Stimulated activated CD8-positive, alpha-beta memory T cell treated with anti-CD3 and anti-CD28 coated beads, Interleukin-2, amount 100 ng/mL, for 1 hour (primary cell): ENCODE measurements at places on chromosomes 16 and 17.

GRCh38 chr16:79018650-79019429 is 581.7 kb downstream of the MAF start:
- DNase-seq = no peak

DNA sequence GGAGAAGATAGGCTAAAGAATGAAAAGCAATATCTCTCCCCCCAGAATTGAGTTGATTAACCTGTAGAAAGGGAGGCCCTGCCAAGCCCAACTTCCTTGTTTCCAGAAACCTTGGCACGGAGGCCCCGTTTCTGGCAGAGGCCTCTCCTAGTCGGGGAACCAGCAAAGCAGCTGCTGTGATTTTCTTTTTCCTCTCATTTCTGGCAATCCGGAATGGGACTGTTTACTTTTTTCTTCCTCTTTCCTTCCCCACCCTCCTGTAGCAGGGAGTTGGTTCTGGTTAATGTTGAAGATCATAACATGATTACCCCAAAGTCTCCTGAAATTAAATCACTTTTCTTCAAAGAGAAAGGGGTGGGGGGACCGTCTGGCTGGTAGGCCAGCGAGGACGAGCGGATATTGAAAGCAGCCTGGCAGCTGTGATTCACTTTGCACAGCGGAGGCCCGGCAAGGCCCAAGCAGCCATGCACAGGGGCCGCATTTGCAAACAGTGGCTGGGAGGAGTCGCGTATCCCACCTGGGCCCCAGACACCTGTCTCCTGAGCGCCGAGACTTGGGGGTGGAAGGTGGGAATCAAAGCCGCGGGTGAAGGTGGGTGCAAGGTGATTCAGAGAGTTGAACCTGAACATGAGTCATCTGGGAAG is 51.5 kb downstream of the NTN1 start:
- no peak for DNase-seq

DNA sequence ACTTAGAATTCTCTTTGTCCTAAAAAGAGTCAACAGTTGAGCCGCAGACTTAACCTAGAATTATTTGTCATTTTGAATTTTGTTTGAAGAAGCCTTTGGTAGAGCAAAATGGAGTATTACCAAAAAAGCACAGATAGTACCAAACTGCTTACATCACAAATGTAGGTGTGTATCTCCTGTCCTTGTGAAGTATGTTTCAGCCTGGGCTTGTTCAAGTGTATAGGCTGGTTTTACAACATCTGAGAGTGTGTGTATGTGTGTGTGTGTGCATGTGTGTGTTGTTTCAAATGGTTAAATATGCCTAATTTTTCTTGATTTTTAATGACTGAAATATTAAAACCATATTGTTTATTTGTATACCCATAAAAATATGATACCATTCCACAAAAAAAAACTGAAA is 188.7 kb upstream of the AXIN2 start:
- no peak for DNase-seq

DNA sequence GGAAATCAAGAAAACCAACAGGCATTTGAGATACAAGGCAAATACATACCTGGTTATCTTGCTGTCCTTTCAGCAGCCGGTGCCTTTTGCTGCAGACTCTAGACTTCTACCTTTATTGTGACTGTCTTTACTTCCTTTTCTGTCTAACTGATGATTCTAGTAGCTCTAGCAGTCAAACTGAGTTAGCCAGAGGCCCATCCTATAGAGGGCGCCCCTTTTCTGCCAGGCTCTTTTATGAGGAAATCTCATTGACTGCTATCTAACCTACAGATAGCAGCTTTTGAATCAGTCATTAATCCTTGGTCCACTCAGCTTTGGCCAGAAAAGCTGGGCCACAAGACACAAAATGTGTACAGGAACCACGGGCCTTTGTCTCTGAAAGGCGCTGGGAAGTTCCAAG is 87.5 kb upstream of the WSB1 start:
- DNase-seq = no peak

GRCh38 chr17:16215002-16215272 is 397 bp downstream of the NCOR1 start:
- no peak for DNase-seq

GRCh38 chr16:2190659-2191445 is 5.6 kb downstream of the CASKIN1 start:
- no peak for DNase-seq

DNA sequence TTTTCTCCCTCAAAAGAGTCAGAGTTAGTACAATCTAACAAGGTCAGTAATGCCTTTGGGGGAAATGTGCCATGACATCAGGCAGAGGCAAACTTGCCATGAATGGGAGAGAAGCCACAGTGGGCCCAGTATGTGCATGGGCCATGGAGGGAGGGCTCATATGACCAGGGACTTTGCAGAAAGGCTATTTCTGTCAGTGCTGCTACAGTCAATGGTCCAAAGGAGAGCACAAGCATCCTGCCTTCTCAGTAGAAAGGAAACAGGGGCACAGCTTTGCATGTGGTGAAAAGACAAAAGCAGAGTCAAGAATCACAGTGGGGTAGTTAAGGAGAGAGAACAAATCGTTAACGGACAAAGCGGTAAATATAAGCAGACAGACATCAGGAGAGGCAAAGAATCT is 11.2 kb upstream of the CORO6 start:
- no peak for DNase-seq

GRCh38 chr17:5272322-5272721 is 9.8 kb upstream of the RABEP1 start:
- DNase-seq = no peak

DNA sequence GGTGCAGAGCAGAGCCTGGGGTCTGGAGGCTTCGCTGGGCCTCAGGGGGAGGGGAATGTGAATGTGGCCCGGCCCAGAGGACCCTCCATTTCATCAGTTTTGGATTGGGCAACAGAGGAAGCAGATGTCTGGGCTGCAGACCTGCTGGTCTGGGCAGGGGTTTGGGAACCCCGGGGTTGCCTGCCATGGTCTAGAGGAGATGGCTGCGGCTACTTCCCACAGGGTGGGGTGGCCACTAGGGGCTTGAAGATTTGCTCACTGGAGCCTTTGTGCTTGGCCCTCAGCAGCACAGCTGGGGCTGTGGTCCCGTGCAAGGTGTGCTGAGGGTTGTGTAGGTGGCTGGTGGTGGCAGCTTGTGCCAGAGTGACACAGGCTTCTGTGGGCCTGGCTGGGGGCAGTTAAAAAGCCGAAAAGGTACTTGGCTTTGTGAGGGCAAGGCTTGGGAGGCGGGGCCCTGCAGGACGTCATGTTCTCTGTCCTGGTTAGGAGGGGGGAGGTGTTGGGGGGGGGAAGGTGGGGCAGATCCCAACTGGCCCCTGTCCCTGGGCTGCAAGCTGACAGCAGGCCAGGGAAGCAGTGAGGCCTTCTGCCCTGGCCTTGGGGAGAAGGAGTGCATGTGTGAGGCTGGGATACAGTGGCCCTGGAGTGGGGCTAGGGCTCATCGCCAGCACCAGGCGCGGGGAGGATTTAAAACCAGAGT is 98.0 kb downstream of the KPNA2 start:
- DNase-seq = no peak

DNA sequence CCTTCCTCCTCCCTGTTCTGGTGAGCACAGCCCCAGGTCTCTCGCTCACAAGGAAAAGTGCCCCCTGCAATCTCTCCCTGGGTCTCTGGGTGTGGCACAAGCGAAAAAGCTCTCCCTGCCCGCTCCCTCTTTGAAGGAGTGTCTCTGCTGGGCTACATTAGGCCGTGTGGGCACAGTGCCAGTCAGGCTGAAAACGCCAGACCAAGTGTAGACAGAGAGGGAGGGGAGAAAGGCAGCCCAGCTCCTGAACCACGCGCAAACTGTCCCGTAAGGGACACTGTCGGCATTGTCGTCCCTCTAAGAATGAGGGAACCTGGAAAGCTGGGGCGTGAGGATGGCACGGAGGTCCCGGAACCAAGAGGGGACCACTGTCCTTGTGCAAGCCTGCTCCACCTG is 3.9 kb downstream of the SMIM5 start:
- DNase-seq = no peak

DNA sequence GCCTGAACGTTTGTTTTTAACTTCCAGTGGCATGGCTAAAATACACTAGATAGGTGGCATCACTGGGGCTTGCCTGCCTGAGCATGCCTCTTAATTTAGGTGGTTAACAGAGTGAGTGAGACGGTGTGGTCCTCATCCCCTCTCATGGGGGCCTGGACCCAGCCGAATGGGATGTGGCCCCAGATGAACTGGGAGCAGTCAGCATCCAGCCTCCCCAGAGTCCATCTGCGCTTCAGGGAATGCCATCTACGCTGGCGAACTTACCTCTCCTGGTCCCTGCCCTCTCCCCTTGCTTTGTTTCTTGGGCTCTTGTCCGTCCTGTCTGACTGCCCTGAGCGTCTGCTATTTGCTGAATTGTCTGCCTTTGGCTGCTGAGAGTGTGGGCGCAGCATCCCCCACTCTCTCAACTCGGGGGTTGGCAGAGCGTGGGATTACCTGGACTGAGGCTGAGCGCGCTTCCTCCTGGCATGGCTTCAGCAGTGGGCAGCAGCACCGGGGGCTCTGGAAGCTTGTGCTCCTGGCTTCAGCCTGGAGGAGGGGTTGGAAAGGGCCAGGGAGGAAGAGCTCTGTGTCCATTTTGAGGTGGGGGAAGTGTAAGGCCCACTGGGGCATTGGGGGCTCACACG is 2.1 kb downstream of the RAB40C start:
- DNase-seq = no peak

GRCh38 chr16:82094942-82095540 is 60.0 kb downstream of the HSD17B2 start:
- DNase-seq = no peak

DNA sequence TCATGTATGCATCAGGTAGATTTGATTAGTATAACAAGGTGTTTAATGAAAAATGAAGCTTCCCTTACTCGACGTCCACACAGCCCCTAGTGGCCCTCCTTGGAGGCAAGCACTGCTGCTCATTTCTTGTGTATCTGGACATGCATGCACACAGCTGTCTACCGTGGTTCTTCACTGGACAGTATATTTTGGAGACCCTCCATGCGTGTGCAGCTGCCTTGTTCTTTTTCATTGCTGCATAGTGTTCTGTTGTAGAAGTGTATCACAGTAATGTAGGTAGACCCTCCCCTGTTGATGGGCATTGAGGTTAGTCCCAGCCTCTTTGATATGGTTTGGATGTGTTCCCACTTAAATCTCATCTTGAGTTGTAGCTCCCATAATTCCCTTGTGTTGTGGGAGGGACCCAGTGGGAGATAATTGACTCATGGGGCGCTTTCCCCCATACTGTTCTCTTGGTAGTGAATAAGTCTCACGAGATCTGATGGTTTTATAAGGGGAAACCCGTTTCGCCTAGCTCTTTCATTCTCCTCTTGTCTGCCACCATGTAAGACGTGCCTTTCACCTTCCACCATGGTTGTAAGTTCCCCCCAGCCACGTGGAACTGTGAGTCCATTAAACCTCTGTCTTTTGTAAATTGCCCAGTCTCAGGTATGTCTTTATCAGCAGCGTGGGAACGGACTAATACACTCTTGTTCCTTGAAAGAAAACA is 6.3 kb downstream of the CMIP start:
- no peak for DNase-seq

DNA sequence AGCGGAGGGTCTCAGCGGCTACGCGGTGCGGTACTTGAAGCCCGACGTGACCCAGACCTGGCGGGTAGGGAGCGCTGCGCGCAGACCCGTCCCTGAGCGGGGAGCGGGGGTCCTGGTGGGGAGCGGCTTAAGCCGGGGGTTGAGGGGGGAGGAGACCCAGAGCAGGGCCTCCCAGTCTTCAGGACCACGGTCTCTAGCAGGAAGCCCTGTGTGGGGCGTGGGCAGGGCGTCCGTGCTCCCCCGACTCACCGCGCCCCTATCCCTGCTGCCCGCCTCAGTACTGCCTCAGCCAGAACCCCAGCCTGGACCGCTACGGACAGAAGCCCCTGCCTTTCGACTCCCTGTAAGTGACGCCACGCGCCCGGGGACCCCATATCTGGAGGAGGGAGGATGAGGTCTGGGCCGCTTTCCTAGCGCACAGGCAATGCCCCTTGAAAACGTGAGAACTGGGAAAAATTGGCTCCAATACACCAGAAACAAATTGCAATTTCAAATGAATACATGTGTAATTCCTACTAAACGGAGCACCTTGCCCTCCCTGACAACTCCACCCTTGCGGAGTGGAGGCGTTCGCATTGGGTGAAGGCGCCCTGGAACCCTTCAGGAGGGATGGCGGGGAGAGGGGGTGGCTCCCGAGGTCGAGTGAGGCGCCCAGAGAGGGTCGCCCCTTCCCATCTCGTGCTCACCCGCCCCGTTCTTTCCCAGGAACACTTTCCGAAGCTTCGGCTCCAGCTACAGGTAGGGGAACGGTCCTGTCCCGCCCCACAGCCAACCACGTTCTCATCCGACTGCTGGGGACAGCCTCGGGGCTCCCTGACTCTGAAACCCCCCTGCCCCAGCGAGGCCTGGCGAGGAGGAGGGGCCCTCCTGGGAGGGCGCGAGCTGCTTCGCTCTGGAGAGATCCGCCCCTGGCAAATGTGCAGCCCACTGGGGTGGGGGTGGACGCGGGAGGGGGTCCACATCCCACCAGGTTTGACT is 14.6 kb upstream of the CNGB1 start:
- DNase-seq = no peak

- DNase-seq = no peak
Observed at GRCh38 chr16:1942047-1942809, 771 bp downstream of the MSRB1 start.

- DNase-seq = no peak
Observed at GRCh38 chr16:1907226-1907860, 10.9 kb downstream of the HS3ST6 start.

DNA sequence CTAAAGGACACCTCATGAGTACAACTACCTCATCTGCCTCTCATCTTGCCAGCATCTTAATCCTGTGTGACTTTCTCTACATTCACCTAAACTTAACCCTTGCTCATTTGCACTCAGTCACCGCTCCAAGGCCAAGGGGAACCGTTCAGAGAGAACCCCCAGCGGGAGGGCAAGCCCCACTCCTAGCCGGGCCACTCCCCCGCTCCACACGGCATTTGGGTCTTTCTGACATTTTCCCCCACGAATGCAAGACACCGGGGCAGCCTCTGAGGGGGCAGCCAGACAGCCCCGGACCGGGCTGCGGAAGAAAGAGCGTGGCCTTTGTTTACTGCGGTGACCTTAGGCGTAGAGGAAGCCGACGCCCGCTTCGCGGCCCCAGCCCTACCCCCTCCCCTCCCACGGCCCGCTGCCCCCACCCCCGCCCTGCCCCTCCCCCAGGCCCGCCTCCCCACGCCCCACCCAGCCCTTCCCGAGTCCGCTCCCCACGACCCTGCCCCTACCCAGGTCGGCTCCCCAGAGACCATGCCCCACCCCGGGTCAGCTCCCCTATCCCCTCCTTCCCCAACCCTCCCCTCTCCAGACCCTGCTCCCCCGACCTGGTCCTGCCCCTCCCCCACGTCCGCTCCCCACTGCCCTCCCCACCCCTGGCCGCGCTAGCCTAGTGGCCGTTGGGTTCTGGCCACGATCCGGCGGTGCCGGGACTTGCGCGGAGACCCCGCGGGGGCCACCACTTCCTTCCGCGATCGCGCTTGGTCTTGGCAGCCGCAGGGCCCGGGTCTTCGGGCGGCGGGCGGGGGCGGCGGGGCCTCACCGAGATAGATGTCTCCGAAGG is 789 bp downstream of the CSNK1D start:
- DNase-seq = no peak

DNA sequence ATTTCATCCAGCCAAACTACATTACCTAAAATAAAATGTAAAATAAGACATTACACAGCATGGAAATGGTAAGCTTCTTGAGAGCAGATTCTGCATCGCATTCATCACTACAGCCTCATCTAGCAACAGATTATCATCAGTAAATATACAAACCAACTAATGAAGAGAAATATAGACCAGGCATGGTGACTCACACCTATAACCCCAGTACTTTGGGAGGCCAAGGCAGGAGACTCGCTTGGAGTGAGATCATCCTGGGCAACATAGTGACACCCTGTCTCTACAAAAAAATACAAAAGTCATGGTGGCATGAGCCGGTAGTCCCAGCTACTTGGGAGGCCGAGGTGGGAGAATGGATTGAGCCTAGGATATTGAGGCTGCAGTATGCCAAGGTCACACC is 19.9 kb downstream of the NCBP3 start:
- DNase-seq = no peak
